ENCODE measurements at places on chromosomes 3 and 15.

DNA sequence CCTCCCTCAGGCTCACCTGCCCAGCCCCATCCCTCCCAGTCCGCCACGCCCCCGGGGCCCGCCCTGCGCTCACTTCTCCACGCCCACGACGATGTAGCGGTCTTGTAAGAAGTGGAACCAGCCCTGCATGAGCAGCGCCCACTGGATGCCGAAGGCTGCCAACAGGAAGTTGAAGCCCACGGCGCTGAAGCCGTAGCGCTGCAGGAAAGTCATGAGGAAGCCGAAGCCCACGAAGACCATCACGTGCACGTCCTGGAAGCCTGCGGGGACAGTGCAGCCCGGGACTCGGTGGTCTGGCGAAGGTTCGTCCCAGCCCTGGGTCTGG is 9.7 kb downstream of the RHCG start:
- no peak for DNase-seq

DNA sequence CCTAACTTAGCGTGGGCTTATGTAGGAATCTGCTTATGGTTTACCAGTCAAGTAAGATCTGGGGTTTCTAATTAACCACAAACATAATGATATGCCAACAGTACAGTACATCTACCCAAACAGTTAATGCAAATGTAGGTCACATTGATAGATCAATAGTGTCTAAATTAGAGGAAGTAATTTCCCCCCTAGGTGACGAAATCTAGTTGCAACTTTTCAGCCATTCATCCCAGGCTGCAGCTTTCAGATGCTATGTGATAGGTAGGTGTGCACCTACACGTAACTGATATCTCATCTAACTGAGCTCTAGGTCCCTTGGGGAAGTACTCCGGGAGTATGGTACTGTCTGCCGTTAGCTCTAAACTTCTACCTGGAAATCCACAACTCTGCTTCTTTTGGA is 57.2 kb downstream of the CRTC3 start:
- no peak for DNase-seq

DNA sequence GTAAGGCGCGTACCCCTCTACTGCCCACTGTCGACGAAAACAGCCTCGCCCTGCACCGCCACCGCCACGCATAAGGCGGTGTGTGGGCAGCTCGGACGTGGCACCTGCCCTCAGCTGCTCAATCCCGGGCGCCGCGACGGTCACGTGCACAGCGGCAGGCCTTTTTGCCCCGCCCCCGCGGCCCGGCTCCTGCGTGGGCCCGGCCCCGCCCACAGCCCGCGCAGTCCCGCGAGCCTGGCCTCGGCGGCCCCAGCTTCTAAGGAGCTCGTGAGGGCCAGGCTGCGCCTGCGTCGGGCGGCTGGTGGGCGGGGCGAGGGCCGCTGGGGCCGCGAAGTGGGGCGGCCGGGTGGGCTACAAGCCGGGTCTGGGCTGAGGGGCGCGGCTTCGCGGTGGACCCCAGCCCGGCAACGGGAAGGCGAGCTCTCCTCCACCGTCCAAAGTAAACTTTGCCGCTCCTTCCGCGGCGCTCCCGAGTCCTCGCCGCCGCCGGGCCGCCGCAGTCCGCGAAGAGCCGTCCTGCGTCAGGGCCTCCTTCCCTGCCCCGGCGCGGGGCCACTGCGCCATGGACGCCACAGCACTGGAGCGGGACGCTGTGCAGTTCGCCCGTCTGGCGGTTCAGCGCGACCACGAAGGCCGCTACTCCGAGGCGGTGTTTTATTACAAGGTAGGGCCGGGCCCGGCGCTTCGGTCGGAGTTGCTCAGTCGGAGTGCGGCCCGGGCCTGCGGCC is at the start of gene CAPN7:
Gene CAPN7 (plus strand): TSS at position 313 of the 728 bp plus-strand sequence. CDS start 250 bp downstream, at position 563.
- DNase-seq, result no peak

- no peak for DNase-seq
Observed at GRCh38 chr3:50255251-50255615, 13.7 kb upstream of the SEMA3B start.

DNA sequence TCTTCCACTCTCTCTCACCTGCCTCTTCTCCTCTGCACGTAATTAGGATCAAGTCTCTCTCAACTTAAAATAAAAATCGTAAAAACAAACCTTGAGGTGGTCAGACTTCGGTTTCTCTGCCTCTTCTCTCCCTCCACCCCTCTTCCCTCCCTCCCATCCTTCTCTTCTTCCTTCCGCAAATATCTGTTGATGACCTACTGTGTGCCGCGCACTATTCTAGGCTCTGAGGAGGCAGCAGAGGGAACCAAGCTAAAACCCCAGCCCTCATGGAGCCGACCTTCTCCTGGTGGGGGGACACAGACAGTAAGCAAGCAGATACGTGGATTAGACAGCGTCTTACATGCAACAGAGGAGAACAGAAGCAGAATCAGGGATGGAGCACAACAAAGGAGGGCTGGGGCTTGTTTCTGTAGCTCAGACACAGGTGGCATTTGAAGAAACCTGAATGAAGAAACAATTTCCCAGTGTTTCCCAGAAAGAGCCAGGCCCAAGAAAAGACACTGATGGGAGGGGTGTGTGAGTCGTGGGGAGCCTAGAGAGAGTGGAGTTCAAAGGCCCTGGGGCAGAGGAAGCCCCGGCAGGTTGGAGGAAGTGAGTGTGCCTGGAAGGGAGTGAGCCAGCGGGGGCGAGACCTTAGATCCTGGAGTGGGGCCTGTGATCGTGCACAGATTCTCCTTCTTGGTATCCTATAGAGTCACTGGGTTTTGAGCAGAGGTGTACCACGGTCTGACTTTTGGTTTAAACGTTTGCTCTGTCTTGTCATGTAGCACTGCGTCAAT is 80.5 kb downstream of the TOP2B start:
- DNase-seq, result no peak

GRCh38 chr15:98412852-98413251 is 235.5 kb upstream of the IGF1R start:
- no peak for DNase-seq

- peak; percentile 46 for DNase-seq
Observed at GRCh38 chr3:8987645-8988383, 24.5 kb upstream of the RAD18 start.

- no peak for DNase-seq
Observed at GRCh38 chr3:123327480-123327879, 121.4 kb downstream of the ADCY5 start.

DNA sequence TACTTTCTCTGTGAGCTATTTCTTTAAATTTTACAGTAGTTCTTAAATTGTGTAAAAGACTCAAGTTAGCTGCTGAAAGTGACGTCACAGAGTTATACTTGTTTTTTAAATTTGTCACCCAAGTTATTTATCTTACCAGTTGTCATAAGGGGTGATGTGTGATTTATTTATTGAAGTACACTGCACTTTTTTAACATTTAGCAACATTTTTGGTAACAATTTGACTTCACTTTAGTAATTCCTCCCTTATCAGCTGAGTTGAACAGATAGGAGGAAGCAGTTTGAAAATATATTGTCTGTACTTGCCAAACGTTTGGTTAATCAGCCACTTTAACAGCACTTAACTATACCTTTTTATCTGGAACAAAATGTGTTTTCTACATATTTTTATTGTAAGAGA is 3.8 kb downstream of the STT3B start:
- no peak for DNase-seq

- DNase-seq, result no peak
Observed at GRCh38 chr3:94374439-94375161, 311.7 kb downstream of the NSUN3 start.

- DNase-seq, result no peak
Observed at GRCh38 chr15:38176691-38177090, 75.9 kb upstream of the SPRED1 start.

DNA sequence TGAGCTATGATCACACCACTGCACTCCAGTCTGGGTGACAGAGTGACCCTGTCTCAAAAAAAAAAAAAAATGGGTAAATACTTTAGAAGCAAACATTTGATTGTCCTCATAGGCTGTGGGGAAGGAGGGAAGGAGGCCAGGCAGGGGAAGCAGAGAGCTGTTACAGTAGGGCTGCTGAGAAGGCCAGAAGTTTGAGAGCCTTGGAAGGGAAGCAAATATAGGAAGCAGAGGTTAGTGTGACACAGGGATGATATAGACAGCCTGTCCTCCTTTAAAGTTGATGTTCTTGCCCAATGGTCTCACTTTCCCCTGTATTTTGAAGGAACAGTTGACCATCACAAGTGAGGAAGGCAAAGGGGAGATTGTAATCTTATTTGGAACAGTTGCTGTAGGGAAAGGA is 5.3 kb upstream of the ALPK3 start:
- DNase-seq, result no peak

GRCh38 chr3:124451630-124452317 is 278.5 kb upstream of the UMPS start:
- DNase-seq, result no peak

DNA sequence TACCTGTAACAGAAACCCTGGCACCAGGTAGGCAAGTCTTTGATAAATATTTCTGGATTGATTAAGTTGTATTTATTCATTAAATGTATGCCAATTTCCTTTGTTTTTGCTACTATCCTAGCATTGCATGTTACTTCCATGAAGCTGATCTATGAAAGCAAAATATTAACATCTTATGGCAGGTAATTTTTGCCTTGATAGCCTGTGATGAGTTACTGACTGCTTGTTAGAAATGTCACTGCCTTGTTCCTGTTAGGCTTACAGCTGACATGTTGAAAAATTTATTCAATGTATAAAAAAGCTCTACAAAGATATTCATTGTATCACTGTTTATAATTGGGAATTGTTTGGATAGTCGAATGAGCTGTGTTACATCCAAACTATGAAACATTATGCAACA is 830.1 kb downstream of the TUSC7 start:
- no peak for DNase-seq

GRCh38 chr3:149815321-149815720 is 2.3 kb downstream of the RNF13 start:
- no peak for DNase-seq

- DNase-seq, result no peak
Observed at GRCh38 chr3:14403619-14404155, 1.3 kb downstream of the SLC6A6 start.

- peak; percentile 34 for DNase-seq
Observed at GRCh38 chr3:40780925-40781406, 256.2 kb downstream of the ZNF621 start.

DNA sequence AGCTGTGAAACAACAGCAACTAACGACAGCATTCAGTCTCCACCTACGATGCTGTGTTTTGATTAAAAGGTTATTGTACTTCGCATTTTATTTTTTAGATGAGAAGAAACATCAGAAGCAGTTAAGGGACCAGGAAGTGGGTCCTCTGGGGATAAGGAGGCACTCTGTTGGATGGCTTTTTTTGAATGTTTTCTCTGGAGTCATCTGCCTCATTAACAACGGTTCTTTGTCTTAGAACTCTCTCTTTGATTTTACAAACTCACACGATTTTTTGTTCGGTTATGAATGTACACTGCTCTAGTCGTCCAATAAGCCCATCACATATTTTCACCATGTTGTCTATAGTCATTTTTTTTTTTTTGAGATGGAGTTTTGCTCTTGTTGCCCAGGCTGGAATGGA is 36.0 kb upstream of the ARPIN start:
- DNase-seq, result no peak

DNA sequence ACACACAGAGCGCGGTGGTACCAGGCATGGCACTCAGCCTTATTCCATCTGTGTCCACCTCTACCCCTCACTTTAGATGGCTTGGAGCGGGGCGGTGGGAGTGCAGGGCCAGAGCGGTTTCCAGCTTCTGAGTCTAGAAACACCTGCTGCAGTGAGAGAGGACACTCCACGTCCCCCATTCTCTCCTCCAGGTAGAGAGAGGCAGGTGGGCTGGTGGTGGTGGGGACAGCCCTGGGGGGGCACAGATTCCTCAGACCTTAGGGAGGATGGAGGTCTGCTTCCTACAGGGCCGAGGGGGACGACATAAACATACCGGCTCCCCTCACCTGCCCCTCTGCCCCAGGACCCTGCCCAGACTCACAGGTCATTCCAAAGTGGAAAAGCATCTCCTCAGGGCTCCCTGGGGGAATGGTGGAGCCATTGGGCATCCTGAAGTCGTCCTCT is 40.4 kb downstream of the MUC20 start:
- no peak for DNase-seq

Data from NCI-H345 (cell line).